ENCODE measurements at places on chromosomes 2 and 18.

DNA sequence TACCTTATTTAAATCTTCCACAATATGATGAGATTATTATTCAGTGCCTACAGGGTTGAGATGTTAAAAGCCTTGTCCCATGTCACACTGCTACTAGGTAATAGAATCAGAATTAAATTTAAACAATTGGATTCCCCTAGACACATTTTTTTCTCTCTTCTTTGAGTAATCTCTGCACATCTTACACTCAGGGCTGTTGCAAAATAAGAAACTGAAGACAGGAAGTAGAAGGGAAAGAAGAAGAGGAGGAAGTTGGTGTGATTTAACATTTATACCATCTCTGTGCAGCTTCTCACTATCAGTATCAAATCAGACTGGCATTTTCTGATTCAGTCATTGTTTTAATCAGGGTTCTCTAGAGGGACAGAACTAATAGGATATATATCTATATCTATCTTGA lies 677.6 kb downstream of the IRS1 start:
- DNase-seq: no peak

GRCh38 chr2:190701586-190701985 lies 52.7 kb downstream of the NAB1 start:
- DNase-seq: no peak

DNA sequence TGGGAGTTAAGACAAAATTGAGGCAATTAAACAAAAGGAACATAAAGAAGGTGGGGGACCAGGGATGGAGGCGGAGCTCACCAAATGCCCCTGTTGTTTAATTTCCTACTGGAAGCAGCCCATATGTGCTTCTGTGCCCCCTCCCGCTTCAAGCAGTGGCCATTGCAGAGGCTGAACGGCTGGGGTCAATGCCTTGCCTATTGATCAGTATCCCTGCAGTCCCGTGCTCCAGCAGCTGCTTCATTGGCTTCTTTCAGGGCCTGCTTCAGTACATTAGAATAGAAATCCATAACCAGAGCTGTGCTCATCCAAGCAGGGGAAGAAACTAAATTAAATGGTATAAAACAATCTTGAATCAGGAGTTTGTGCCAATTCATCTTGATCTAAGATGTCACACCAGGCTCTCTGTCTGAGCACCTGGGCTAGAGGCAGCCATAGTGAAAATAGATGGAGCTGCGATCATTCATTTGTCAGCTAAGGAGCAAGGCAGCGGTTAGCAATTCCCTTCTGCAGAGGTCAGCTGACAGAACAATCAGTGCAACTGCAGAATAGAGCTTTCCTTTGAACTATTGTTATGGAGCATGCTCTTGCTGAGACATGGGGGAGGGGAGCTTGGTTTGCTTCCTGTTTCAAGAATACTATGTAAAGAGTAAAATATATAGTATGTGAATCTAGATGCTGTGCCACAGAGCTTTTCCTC lies 222.4 kb downstream of the WDR7 start:
- peak; percentile 16 for DNase-seq

DNA sequence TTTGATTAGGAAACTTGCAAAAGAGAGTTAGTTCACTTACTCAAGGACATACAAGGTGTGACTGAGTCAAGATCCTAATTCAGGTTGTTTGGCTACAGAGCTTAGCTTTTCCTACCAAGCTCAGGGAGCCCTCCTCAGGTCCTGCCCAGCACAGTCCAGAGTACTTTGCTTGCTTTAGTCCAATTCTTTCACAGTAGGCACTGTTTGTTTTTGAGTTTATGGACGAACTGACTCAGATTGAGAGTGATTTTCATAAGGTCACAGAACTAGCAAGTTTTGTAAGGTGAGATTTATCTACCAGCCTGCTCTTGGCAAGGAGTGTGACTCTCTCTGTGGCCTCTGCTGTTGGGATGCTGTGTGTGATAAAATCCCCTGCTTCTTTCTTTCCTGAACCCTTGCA lies 310.5 kb downstream of the PTPRM start:
- DNase-seq: no peak

DNA sequence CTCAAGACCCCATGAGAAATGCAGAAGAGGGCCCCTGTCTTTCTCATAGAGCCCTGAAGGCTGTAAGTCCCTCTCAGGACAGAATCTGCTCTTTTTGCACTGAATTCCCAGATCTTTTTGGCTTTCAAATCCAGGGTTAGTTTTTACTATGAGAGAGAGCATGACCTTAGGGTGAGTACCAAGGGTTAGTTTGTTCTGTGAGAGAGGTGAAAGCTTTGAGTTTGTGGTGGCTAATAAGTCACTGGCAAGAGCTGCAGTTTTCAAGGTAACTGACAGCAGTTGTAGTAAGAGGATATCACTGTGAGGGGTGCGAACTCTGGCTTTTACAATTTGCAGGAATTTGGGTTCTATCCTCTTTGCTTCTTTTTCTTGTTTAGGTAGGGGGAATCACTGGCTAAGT lies 248.4 kb upstream of the KCNH7 start:
- DNase-seq: no peak

DNA sequence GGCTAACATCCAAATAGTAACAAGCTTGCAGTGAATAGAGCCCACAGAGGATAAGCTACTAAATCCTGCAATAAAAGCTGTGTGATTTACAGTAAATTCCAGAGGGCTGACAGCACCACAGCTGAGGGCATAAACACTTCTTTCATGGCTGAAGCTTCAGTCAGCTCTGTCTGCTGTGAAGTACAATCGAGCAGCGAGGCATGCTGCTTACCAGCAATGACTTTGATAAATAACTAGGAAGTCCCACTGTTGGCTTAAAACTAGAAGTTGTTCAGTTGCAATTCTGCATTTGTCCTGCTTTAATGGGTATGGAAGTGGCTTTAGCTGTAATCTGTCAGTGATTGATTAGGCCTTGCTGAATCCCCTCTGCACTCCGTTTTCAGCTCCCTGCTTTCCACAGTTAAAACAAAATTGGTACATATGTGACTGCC lies 65.2 kb upstream of the FIGN start:
- peak; percentile 57 for DNase-seq

DNA sequence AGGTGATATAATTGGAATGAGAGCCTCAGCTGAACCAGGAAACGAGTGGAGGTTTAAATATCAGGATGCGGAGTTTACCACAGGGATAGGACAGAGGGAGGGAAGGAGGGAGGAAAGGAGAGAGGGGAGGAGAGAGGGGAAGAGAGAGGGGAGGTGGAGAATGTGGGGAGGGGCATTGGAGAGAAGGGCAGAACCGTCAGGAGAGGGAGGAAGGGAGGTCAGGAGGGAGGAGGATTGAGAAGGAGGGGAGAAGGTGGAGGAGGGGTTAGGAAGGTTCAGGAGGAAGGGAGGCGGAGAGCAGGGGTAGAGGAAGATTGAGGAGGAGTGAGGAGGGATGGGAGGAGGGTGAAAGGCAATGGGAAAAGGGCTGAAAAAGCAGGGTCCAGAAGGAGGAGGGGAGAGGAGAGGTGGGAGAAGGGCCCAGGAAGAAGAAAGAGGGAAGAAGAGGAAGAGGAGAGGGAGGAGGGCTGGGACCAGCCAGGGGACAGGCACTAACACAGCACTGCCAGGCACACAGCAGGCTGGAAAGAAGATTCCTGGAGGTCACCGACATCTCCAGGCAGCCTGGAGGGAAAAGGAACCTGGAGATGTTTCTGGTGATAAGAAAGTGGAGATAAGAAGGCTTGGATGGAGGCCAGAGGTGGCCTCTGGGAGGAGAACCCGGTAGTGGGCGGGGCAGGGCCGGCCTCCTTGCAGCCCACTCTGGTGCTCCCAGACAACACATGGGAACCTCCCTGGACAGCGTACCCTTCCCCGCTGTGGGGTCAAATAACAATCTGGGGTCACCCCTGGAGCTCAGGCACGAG lies 176.7 kb upstream of the SMAD2 start:
- no peak for DNase-seq

DNA sequence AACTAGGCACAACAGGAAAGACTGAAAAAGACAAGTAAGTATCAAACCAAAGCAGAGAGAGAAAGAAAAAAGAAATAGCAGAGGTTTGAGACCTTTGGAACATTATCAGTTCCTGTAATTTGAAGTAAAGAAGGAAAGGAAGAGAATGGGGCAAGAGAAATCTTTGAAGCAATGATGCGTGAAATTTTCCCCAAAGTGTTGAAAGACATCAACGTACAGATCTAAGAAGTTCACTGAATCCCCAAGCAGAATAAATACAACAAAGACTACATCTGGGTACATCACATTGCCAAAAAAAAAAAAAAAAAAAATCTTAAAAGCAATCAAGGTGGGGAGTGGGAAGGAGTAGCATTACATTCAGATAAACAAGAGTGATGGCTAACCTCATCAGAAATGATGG lies 6.0 kb upstream of the SLC30A6 start:
- DNase-seq: no peak

DNA sequence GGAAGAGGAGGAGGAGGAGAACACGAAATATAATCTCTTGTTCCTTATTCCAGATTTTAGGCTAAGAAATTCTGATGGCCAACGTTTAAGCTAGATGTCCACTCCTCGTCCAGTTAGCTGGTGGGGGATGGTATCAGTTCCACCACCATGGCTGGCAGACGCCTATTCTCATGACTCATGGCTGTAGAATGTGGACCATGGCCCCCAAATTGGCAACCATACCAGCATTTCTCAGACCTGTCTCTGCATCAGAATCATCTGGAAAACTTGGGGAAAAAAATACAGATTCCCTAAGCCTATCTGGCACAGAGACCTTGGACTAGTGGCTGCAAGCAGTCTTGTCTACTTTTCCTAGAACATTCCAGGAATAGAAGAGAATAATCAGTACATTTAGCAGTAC lies 267.7 kb upstream of the SIX2 start:
- no peak for DNase-seq

GRCh38 chr2:68620772-68621171 lies 22.6 kb upstream of the PROKR1 start:
- DNase-seq: no peak

GRCh38 chr2:235679471-235679870 lies 185.6 kb downstream of the AGAP1 start:
- no peak for DNase-seq

- no peak for DNase-seq
Measured at GRCh38 chr2:113124181-113124961, 3.0 kb upstream of the IL1RN start.

DNA sequence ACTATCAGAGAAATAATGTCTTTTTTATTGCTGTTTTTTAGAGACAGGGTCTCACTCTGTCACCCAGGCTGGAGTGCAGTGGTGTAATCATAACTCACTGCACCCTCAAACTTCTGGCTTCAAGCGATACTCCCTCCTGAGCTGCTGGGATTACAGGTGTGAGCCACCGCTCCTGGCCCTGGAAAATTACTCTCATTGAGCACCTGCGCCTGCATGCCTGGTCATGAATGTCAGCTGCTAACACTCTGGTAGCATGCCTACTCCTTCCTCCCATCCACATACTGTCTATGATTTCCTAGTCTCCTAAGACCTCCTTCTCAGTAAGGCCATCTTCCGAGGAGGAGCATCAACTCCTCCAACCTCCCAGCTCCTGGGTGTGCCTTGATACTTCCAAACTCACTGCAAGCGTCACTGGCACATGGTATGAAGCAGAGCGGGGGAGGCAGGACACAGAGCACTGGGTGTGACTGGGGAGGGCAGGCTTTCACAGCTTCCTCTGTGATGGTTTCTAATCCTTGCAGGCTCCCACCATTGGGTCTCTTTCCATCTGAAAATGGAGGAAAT lies 1.6 kb upstream of the MAP2 start:
- no peak for DNase-seq

- DNase-seq: no peak
Measured at GRCh38 chr2:150981826-150982225, 279.8 kb downstream of the RBM43 start.

GRCh38 chr2:50018921-50019320 lies 864.6 kb upstream of the FSHR start:
- no peak for DNase-seq

- DNase-seq: no peak
Measured at GRCh38 chr18:24420551-24420950, 5.9 kb upstream of the IMPACT start.

DNA sequence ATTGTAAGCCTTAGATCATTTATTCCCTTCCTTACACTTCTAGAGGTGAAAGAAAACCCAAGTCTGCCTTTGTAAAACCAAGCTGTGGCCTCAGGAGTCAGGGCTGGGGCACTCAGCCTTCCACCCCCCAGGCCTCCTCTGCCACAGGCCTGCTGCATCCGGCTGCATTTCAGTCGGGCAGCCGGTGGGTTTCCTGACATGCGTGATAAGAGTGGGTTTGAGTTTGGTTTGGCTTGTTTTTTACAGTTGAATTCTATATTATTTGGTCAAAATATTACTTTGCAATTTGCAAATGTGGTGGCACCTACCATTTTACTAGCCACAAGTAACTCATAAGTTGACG lies 42.4 kb downstream of the ADI1 start:
- DNase-seq: no peak

GRCh38 chr2:36408198-36408703 lies 52.7 kb downstream of the CRIM1 start:
- no peak for DNase-seq
